ENCODE measurements at places on chromosomes 3 and 15.

DNA sequence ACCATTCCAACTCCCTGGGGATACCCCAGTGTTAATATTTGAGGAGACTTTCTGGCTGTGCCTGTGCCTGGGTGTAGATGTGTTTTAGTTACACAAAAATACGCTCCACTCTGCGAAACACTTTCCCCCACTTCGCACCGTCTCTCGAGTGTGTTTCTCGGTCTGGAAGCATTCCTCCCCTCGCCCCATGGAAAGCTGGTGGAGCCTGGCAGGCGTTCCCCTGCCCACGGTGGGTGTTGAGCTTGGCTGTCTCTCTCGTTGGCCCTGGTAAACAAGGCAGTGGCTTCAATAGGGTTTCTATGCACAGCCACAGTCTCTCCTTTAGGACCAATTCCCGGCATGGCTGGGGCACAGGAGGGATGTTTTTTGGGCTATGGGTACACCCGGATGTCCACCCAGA lies 19.3 kb downstream of the IQSEC1 start:
- DNase-seq, result no peak

DNA sequence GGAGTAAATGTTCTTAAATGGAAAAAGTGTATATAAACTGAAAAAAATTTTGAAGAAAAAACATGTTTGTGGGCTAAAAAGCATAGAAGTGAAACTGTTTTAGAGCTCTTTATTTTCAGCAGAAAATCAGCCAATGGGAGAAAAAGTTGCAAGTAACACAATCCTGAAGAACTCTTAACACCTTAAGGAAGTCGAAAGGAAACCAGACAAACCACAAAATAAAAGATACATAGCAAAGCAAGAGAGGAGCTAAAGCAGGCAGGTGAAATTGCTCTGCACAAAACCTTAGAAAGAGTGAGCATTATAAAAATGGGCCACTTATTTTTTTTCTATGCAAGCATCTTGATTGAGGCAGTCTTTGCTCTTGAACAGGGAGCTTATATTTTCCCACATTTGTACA lies 300.5 kb downstream of the RAP2B start:
- no peak for DNase-seq

DNA sequence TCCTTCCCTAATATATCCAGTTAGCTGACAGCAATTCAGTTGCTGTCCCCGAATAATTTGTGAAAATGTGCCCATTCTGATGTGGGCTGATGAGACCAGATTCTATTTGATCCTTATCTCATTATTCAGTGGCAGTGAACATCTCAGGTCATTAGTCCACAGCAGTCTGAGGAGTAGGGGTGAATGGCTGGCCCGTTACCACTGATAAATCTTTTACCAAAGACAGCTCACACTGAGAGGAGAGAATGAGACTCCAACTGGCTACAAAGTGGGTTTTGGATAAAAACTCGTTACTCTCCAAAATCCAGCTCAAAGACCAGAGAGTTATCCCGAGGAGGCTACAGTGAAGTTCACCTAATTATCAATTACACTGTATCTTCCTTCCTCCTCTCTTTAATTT lies 189.7 kb downstream of the TUSC7 start:
- no peak for DNase-seq

GRCh38 chr3:2879023-2879422 lies 231.2 kb downstream of the IL5RA start:
- DNase-seq, result no peak

DNA sequence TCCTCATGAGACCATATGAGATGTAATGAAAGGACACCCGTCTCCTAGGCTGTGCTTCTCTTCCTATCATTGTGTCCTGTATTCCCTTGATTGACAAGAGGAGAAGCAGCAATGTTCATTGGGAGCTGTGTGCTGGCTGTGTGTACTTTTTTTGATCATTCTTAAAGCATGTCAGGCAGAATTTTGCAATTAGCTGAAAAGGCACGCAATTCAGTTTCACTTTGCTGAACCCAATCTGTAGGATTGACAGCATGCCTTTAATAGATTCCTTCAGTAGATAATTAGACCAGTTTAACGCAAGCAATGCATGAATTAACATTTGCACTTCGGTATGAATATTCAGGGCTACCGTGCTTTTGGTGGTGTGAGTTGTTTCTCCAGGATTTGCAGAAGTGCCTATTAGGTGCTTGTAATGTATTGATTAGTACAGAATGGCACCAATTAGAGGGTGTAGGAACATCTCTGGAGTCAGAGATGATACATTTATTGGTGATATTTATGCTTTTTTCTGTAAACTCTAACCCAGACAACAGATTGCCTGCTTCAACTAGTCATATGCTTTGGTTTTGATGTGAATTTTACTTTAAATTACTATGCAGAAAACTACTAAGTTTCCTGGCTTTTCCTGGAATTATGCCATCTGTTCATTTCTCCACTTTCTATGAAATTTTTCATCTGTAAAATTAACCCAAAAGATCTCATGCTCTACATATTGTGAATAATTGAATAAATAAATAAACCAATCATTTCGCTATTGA lies 114.3 kb downstream of the NSUN3 start:
- DNase-seq, result no peak

DNA sequence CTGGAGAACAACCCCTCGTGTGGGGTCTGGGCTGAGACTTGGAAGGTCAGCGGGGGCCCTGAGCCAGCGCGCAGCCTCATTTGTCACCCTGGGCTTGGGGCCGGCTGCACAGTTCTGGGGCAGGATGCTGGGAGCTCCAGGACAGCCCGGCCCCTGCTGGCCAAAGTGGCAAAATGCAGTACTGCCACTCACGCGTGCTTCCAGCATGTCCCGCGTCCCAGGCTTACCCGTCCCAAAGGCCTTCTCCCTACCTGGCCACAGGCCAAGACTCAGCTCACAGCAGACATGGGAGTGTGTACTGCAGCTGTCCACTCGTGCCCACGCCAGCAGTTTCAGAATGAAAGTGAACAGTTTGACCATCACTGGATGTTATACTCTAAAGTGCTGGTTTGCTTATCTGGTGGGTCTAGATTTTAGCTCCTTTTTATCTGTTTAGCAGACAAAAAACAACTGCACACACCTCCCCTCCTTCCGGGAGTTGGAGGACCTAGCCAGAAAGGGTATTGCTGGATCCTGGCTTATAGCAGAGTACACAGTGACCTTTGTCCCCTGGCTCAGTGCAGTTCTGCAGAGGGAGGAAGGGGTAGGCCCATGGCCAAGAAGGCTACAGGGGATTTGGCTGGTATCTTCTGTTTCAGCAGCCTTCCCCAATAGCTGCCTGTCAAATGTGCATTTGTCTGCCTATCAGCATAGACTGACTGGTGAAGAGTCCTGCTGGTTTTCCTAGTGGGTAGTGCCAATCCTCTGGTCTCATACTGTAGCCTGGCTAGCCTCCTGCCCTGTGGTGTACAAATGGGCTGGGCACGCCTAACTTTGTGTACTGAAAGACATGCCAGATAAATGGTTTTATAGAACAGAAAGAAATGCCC lies 23.2 kb upstream of the IP6K2 start:
- peak; percentile 50 for DNase-seq

DNA sequence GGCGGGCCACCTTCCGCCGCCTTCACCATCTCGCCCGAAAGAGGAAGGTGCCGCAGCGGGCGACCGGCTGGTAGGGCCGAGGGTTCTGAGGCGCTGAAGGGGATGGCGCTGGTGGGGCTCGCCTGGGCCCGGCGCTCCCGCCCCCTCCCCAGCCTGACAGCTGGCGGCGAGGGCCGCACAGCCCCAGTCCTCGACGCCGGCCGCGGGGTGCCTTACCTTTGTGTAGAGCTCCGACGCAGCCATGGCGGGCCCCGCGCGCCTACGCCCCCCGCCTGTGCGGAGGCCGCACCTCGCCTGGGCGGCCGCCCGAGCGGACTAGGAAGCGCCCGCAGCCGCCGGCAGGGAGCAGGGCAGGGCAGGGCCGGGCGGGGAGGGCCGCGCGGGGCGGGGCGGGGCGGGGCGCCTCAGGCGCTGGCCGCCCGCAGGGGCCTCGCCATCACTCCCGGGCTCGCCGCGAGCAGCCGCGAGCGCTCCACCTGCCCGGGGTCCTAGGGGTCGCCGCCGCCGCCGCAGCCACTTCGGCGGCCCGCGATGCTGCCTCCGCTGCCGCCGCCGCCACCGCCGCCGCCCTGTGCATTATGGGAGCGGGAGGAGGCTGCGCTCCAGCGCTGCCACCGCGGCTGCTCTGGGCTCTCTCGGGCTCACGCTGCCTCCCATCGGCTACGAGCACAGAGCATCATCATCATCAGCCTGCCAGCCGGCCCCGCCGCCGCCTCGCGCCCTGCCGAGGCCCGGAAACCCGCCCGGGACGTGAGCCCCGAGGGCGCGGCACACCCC lies at the start of gene MYO5A:
Gene MYO5A, minus strand, starts transcription at position 317 of the 777 bp plus-strand sequence. Its CDS starts 74 bp downstream, at position 243.
- DNase-seq, result peak; percentile 61

DNA sequence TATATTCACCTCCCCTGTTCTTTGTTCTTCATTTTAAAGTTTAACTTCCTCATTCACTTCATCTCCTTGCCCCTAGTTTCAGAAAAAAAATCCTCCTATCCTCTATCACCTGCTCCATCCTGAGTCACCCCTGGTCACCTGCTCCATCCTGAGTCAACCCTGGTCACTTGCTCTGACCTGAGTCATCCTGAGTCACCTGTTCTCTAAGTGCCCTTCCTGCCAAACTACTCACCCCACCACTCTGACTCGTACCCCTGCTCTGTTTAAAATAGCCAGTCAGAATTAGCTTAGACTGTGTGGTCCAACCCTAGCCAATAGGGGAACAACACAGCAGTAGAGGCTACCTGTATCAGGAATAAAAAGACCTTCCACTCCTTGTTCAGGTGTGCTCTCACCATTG lies 716.9 kb downstream of the ZBBX start:
- no peak for DNase-seq

GRCh38 chr3:186380622-186381380 lies 18.8 kb upstream of the DGKG start:
- DNase-seq, result no peak

DNA sequence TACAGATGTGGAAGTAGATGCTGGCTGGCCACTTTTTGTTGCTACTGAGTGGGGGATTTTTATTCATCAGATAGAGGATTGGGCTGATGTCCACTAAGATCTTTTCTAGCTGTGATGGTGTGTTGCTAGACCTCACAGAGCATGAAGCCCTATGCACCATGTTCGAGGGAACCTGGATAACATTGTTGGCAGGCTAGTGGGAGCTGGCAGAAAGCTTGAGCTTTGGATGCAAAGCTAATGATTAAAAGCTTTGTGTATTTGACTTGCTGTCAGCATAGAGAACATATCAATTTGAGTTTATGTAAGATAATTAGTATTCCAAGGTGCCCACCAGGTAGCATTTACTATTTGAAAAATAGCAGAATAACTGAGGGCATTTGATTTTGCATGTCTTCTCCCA lies 59.1 kb downstream of the ST6GAL1 start:
- DNase-seq, result no peak

GRCh38 chr15:98865397-98866339 lies 141.9 kb downstream of the PGPEP1L start:
- peak; percentile 51 for DNase-seq

DNA sequence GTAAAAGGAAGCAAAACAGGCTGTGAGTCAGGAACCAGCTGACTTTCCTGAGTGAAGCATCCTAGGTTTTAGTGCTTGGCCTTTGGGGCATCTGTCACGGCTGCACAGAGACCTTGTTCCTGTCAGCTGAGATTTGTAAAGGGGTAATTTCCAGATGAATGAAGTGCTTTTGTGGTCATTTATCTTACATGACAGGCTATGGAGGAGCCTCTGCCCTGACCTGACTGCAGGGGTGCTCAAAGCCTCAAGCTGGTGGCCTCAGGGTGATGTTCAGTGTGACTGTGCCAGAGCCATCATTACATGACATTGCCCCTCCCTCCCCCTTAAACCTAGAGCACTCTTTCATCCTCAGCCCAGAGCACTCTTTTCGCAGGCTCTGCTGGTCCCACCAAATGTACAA lies 132.5 kb downstream of the ARNT2 start:
- DNase-seq, result no peak

DNA sequence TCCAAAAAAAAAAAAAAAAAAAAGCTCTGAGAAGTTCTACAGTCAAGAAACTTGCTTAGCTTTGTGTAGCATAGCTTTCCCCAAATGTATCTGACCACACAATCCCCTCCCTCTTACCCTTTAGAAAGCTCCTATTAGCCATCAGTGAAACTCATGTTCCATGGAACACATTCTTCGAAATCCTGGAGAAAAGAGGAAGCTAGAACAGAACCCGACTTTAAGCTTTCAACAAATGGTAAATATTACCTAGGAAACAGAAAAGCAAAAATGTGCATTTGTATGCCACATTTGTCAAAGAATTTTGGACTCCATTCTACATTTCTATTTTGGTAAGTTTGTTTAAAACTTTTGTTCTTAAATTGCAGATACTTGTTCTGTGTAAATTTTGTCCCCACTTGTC lies 17.4 kb upstream of the CRTC3 start:
- no peak for DNase-seq

DNA sequence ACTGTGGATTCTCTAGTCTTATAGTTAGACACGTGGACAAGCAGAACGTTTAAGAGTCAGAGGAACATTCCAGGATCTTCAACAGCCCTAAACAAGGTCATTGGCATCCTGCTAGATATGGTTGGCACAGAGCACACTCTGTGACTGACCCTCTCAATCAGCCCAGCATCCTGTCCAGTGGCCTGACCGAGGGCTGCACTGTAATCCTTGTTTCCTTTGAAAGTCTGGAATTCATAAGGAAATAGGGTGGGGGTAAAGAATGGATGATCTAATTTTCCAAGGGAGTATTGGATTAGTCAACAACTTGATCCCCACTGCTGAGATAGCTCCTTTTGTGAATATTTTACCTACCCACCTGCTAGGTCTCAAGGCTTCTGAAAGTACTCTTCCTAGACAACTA lies 94.5 kb upstream of the DLG1 start:
- DNase-seq, result peak; percentile 88

GRCh38 chr3:73419179-73419803 lies 205.4 kb downstream of the PDZRN3 start:
- DNase-seq, result no peak

DNA sequence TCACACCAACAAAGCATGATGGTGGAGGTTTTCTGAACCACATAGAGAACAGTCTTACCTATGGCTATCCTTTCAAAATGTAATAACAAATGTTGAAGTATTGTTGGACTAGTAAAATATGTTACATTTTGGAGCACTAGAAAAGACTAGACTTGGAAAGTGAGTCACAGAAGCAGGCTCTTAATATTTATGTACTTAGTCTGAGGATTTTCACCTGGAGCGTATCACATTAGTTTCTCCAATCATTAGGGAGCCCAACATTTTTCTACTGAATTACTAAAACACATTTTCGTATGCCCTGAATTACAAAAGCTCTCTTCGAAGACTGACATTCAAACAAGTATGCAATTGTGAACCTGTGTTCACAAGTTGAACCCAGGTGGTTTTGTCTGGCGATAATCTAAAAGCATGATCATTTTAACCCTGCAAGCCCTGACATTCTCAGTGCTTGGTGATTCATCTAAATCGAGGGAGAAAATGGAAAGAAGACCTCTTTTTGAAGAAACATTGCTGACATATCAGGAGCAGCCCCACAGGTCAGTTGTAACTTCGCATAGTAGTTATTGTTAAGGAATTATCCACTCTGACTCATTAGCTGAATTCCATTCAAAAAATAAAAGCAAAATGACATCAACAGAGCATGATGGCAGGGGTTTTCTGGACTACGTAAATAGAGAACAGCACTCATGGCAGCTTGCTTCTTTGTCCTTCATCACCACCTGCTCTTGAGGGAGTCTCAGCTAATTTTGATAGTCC lies 679.8 kb upstream of the NECTIN3 start:
- no peak for DNase-seq

- no peak for DNase-seq
Observed at GRCh38 chr3:148604270-148605085, 93.2 kb upstream of the AGTR1 start.
